ENCODE measurements at places on chromosomes 3 and 15.

DNA sequence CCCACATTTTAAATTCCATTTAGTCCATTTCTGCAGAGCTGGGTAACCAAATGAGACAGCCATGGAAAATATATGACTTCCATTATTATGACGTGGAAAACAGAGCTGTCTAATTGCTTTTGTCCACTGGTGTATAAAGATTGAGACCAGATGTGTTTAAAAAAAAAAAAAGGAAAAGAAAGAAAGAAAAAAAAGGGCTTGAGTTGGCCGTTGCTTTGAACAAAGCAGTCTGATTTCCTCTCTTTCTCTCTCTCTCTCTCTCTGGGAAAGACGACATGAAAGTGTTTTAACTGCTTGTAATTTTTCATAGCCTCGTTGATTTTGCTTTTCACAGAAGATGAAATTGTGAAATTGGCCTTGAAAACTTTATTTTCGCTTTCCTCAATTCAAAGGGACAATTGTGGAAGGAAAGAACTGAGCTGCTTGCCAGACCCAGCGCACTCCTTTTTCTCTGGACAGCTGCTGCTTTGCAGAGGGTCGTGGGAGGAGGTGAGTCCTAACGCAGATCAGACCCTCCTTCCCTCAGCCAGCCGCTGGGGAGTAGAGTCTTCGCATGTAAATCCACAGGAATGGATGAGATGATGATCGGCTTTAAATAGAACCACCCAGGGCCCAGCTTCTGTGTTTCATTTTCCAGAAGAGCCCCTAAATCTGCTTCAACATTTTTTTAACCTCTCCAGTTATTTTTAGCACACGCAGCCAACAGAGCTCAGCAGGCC, 42.8 kb upstream of the UBE2E1 start:
- DNase-seq, result no peak

- no peak for DNase-seq
Observed at GRCh38 chr3:183372911-183373310, 55.5 kb downstream of the MCF2L2 start.

DNA sequence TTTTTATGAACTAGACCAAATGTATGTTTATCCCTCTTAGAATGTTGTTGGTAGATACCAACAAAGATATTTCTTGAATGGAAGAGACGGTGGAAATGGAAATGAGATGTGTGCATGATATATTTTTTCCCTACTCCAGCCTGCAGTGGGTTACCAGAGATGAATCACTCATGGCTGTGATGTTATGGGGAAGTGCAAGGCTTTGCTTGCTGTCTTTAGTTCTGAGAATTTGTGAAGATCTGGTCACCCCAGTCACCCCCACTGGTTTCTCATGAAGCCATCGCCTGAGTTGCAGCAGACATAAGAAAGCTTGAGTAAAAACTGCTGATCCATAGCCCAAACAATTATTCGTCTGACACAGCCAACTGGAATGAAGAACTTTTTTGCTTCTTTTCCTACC, 78.1 kb upstream of the EOMES start:
- no peak for DNase-seq

- DNase-seq, result no peak
Observed at GRCh38 chr3:159994182-159994581, 5.5 kb downstream of the IL12A start.

DNA sequence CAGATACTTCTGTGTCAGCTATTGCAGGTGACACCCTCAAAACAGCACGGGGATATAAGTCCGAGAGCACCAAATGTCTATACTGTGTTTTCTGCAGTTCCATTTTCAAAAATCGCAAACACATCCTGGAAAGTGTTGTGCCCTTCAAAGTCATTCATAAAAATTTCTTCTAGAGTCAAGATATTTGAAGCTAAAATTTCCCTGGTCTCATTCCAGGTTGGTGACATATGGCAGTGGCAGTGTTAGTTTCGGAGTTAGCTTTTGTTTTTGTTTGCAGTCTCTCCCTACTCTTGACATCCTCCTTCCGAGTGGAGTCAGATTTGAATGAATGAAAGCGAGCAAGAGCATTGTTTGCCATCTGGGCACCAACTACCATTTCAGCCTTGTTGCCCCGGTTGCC, 3.2 kb upstream of the FSIP1 start:
- DNase-seq, result no peak
